ENCODE measurements at places on chromosomes 13 and 19. TPM values are rescaled to one million over a fixed set of nuclear protein-coding genes. Genes with fewer than 3 reads are reported as not detected.

SELENOV gene
- polyA plus RNA-seq: 12.6 TPM

FBXO27 gene
- polyA plus RNA-seq: 8.7 TPM

RNF17 gene
- polyA plus RNA-seq: not detected

TNNI3 gene
- polyA plus RNA-seq: 4.2 TPM

APOE gene
- 397 TPM for polyA plus RNA-seq

All from renal pelvis (tissue), 12 donors.